ENCODE measurements at places on chromosomes 7 and 10. TPM values are rescaled to one million over a fixed set of nuclear protein-coding genes. Genes with fewer than 3 reads are reported as not detected.
A peak's percentile ranks its signal among the peaks of the same experiment; 100 is the strongest.

GRCh38 chr7:24191362-24191761 lies 92.6 kb upstream of the NPY start:
- no peak for DNase-seq

- DNase-seq: no peak
These were observed 81.3 kb downstream of the VWDE start for GRCh38 chr7:12322284-12322902.

DNA sequence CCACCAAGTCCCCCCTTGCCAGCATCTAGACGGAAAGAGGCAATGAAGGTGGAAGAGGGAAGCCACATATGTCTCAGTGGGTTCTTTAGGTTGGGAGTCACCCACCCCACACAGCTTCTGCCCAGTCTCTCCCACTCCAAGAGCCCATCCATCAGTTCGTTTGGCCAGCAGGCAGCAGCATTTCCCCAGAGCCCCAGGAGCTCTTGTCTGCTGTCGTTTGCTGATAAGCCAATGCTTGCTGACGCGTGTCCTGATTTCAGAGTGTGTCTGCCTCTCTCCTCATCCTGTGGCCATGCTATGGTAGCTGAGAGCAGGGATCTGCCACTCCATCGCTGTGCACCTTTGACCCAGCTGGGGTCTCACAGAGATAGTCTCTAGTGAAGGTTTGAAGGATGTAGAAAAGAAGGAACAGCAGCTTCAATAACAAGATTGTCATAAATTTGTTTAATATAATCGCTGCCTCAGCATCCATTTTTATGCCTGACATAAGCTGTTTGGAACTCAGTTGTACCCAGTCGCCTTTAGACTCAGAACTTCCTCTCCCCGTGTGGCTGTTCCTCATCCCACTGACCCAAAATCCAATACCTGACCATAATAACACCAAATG lies 39.4 kb upstream of the GDF10 start:
- DNase-seq: no peak

The PPP1R9A gene
- 11.2 TPM for total RNA-seq

DNA sequence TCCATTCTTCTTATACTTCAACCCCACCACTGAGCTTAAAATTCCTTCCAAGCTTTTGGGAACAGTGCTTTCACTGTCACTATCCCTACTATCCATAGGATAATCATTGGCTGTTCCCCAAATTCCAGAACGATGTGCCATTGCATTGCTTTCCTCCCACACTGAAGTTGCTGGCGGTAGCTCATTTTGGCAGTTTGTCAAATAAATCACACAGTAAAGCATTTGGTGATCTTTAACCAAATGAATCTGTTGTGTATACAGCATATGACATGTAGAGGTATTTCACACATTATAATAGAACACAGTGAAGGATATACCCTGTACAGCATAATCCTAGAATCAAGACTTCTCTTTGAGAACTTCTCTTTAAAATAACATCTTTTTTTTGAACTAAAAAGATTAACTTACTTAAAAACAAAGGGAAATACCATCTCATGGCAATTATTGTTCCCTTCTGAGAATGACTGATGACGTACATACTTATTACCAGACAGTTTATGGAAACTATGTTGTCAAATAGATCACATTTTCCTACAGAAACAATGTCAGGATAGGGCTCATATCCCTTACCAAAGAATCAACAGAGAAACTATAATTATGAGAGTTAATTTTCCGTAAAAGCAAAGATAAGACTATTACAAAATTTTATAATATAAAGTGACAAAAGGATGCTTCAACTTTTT lies 93.6 kb downstream of the CTNNA3 start:
- DNase-seq: no peak

- DNase-seq: peak; percentile 64
These were observed 4.9 kb upstream of the SLC29A3 start for GRCh38 chr10:71314028-71314693.

- DNase-seq: no peak
These were observed 737 bp downstream of the CNNM2 start for GRCh38 chr10:102918817-102919245.

GRCh38 chr10:46248651-46249146 lies 38.1 kb upstream of the ANTXRL start:
- DNase-seq: no peak

DNA sequence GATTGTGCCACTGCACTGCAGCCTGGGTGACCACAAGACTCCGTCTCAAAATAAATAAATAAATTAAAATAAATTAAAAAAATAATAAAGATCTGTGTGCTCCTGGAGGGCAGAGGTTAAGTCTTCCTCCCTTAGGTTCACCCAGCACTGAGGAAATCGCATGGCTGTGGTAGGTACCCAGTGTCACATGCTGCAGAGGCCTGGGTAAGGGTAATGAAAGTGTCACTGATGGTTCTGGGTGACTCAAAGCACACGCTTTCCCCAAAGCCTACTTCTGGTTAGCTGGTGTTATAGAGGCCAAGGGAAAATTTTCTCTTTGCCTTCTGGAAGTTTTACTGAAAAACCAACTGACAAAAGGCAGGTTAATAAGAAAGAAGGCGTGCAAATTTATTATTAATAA lies 88.8 kb upstream of the ITGB1 start:
- no peak for DNase-seq

The C7orf57 gene
- total RNA-seq: 18.6 TPM

- DNase-seq: no peak
These were observed 97.5 kb downstream of the CTBP2 start for GRCh38 chr10:125062914-125063230.

DNA sequence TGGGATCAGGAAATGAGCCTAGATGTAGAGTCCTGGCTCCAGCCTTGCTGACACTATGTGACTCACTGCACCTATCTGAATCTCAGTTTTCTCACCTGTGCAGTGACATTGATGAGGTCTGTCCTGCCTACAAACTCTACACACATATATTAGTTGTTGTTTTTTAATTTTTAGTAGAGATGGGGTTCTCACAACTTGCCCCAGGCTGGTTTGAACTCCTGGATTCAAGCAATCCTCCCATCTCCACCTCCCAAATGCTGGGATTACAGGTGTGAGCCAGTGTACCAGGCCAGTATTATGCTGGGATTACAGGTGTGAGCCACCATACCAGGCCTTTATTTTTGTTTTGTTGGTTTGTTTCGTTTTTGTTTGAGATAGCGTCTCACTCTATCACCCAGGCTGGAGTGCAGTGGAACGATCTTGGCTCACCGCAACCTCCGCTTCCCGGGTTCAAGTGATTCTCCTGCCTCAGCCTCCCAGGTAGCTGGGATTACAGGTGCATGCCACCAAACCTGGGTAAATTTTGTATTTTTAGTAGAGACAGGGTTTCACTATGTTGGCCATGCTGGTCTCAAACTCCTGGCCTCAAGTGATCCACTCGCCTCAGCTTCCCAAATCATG lies 11.8 kb upstream of the DDIT4 start:
- no peak for DNase-seq

- DNase-seq: no peak
These were observed 492.2 kb downstream of the CCSER2 start for GRCh38 chr10:84820596-84820995.

GRCh38 chr7:90596671-90597562 lies 796 bp downstream of the CDK14 start:
- DNase-seq: no peak

GRCh38 chr7:122315507-122316466 lies 11.2 kb upstream of the FEZF1 start:
- no peak for DNase-seq

DNA sequence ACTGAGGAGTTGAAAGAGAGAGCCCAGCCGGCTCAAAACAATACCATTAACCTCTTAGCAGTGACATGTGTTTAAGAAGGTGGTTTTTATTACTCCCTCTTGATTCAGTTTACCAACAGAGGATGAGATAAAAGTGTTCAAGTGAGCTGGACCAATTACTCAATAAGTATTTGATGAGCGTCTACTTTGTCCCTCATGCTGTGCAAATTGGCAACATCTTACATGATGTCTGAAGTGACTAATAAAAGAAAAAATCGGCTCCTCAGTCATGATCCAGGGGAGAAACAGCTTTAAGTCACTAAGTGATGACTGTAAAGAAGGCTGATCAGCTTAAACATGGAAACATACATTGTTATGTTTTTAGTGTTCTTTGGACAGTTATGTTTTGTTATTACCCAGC lies 7.8 kb downstream of the WNT16 start:
- no peak for DNase-seq

DNA sequence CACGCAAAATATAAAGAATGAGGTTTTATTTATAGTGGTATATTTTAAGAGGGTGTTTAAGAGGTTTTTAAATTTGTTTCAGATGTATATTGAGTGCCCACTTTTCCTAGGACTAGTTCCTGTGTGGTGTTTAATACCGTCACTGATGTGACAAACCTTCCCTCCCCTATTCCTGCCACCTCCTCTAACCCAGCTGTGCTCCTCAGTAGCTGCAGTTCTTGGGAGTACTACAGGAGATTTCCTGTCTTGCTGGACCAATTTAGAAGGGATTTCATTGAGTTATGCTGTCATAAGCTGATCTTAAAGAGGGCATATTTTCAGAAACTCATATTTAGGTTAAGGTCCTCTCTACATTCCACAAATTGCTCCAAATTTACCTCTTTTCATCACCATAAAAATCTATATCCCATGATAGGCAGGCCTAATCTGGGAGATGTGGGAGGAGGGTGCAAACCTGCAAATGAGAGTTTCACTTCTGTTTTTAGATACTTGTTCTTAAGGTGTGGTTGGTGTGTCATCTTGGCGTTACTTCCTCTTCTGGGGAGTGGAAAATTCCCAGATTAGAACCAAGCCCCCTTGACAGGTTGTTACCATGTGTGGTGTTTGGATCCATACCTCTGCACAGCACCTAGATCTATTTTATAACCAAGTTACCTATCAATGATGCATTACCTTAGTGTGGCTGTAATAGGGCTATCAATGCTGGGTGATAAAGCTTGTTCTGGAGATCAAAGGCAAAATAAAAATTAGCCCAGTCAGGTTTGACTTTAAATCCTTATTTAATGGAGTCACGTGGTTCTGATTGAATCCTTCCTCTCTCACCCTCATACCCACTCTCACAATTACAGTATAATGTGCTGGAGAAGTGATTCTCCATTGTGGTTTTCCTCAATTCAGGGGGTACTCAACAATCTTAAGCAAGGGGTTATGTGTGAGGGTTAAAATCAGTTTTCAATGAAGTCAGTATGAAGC lies 141.1 kb downstream of the CDK14 start:
- DNase-seq: no peak

GRCh38 chr10:2992401-2993198 lies 74.7 kb upstream of the PFKP start:
- DNase-seq: no peak

- DNase-seq: no peak
These were observed 17.7 kb upstream of the CXCL12 start for GRCh38 chr10:44402465-44403195.

GRCh38 chr7:15174485-15174884 lies 271.9 kb upstream of the DGKB start:
- no peak for DNase-seq

DNA sequence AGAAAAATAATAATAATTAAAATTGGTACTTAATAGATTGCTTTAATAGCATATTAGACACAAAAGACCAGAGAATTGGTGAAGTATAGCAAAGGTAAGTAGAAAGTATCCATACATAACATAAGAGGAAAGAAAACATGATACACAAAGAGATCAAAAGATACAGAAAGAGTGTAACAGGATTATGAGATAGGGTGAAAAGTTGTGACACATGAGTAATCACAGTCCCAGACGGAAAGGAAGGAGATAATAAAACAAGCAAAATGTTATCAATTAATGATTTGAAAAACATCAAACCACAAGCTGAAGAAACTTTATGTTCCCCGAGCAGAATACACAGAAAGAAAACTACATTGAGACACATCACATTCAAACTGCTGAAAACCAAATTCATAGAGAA lies 10.5 kb downstream of the TCAF1 start:
- DNase-seq: no peak

- no peak for DNase-seq
These were observed 66.9 kb upstream of the ARHGAP21 start for GRCh38 chr10:24790599-24790998.

The CACNB2 gene
- total RNA-seq: 36.0 TPM

GRCh38 chr10:64101606-64102263 lies 580.5 kb downstream of the REEP3 start:
- DNase-seq: no peak

The TMEM184A gene
- total RNA-seq: 1.6 TPM

DNA sequence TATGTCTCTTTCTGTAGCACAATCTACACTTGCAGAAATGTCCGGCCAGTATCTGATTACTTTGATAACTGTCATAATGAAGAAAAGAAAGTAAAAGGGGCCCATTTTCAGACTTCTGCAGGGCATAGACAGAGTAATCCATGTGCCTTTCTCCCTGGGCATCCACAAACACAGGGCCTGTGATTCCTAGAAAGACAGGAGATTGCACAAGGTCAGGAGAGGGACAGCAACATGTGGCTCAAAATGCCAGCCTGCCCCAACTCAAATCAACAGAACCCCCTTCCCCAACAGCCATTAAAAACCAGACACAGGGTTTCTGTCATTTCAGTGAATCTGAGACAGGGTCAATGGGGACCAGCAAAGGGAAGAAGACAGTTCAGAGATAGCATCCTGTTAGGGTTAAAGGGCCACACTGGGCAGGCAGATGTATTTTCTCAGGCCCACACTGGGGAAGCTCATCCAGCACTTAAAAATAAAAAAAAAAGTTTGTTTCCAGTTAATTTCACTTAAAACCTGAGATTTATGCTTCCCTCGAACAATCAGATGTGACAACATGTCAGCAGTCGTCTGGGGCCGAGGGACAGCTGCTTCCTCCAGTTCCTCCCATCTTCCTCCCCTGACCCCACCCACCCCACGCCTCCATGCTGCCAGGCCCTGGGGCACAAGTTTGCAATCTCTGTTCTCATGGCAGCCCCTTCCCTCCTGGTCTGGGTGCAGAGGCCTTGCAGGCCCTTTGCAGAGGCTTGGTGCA lies 30.7 kb upstream of the ACSL5 start:
- no peak for DNase-seq

The PTN gene
- 2.7 TPM for total RNA-seq

DNA sequence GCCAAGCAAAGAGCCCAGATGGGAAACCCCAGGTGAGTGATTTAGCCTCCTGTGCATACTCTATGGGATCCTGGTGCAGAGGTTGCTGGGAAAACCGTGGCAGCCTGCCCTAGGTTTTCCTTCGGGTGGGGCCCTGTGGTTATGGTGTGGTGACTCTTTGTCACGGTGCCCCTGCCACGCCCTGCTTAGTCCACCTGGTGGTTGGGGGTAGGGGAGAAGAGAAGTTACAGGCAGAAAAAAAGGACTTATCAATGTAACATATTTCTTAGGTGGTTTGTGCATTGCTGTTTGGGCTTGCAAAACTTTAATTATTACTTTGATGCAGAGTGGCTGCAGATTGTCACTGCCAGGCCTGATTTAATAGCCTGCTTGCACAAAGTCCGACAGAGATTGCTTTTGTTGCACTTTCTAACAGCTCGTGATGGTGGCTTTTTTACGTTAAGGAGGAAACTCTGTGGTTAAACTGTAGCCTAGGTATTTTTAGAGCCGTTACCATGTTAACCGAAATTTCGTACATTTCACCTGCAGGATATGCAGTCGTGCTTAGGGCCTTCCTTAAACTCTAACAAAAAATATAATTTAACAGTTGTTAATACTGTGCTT lies 197.4 kb downstream of the RNLS start:
- peak; percentile 37 for DNase-seq

Measured in ovary (tissue), 10 donors.